ENCODE measurements at places on chromosomes 7 and 10.

- no peak for DNase-seq
These were observed 4.0 kb upstream of the SVOPL start for GRCh38 chr7:138705167-138705566.

DNA sequence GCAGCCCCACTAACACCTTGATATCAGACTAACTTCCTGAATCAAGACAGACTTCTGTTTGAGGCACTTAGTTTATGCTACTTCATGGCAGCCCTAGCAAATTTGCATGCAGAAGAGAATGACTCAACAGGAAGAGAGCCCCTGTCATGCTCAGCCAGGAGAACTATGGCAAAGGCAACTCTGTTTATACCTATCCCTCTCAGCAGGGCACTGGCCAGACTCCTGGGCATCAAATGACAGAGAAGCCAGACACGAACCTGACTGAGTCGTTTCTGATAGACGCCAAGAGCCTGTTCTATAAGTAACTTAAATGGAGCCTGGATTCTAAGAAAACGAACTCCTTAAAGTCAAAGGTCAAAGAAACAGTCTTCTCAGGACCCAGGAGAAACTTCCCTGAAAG lies 50.9 kb upstream of the UNC5B start:
- DNase-seq = no peak

GRCh38 chr7:378551-379455 lies 88.8 kb downstream of the FOXL3 start:
- no peak for DNase-seq

DNA sequence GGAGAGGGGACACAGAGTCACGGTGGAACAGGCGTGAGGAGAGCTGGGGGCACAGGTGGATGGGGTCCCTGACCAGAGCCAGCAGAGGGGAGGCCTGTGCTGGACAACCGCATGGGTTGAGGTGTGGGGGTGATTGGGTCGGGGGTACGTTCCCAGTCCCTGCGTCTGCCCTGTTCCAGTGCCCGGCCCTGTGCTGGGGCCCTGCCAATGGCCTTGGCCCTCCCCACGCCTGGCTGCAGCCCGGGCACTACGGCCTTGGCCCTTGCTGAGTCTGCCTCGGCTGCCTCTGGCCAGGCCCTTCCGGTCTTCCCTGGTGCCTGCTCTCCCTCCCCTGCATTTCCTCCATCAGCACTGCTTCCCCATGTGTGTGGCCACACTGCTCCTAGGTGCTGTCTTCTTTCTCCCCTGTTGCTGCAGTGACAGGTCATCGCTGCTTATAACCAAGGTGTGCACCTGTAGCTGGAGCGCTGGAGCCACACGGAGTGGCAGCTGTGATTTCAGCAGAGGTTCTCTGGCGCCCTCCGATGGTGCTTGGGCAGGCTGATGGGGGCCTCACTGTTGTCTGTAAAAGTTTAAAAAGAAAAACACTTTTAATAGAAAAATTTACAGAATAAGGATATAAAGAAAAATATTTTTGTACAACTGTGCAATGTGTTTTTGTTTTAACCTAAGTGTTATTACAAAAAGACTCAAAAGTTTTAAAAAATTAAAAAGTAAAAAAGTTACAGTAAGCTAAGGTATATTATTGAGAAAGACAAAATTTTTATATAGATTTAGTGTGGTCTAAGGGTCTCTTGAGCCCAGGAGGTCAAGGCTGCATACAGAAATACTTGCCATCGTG lies 45.2 kb upstream of the BHLHA15 start:
- DNase-seq = no peak

DNA sequence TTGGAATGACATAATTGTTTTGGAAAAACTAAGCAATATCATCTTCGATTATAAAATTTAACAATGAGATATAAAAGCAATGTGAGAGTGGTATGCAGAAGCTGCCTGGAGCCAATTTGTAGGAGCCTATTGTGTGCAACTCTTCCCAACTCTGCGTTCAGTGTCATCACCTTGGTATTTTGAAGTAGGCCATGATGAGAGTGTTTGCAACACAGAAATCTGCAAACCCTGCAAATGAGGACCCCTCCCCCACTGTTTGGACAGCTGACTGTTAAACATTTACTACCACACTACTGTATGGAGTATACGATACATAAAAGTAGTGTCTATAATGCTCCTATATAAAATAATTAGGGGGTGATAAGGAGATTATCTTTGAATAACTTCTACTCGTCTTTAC lies 531.3 kb downstream of the ATRNL1 start:
- DNase-seq = no peak

- DNase-seq = no peak
These were observed 314.4 kb downstream of the PTPRN2 start for GRCh38 chr7:158273138-158273651.

DNA sequence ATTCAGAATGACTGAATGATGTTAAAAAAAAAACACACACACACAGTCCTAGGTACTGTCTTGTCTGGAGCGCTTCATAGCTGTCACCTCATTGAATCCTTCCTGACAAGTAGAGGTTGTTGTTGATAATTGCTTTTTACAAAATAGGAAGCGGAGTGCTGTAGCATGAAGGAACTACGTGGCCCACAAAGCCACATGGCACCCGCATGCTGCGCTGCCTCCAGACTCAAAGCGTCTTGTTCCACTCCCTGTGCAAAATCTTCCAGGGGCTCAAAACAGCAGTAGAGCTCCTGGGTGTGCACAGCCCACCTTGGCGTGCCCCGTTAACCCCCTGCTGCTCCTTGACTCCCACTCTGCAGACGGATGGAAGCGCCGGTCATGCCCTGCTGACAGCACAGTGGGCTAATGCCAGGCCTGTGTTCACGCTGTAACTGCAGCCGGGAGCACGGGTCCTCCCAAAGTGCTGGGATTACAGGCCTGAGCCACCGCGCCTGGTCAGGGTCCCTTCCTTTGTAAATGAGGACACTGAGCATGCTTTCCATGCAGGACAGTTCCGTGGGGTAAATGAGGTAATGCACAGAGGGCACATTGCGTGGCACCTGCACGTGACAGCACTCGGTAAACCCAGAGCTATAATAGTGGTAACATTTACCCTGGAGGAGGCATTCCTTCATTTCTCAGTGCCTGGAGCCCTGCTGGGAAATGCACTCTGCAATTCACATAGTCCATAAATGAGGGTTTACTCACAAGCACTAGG lies 91.1 kb upstream of the GNA12 start:
- DNase-seq = no peak
